DND-41 (cell line): ENCODE measurements at places on chromosomes 4 and X.

- no peak for DNase-seq
Observed at GRCh38 chrX:68808686-68809357, 20.0 kb upstream of the EFNB1 start.

- DNase-seq, result no peak
Observed at GRCh38 chrX:41177297-41177696, 92.1 kb downstream of the USP9X start.

DNA sequence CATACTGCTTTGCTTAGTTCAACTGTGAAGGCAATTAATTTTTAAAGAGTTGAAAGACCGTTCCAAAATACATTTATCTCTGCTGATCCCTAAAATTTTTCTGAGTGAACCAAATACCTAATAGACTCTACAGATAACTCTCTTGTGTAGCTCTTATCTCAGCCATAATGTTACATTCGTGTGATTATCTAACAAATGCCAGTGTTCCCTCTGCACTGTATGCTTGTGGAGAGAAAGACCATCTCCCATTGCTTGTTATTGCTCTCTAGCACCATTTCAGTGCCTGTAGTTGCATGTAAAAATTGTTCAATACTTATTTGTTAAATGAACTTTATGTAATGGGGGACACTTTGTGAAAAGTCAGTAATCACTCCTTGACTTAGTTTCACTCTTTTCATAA is 81.3 kb upstream of the ATOH1 start:
- DNase-seq, result no peak

DNA sequence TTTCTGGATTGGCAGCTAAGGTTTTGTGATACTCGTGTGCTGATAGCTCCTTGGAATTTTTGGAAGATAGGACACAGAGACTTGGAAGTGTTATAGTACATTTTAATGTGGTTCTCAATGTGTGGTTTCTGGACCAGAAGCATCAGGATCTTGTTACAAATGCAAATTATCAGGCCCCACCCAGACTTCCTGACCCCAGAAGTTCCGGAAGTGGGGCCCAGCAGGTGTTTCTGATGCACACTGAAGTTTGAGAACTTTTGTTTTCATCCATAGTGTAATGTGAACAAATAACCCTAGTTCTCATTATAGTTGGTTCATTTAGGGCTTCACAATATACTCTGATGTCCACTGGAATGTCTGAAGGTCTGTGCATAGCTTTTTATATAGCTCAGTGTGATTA is 49.6 kb downstream of the LAMP2 start:
- DNase-seq, result peak; percentile 33

GRCh38 chr4:161356351-161356750 is 807.4 kb downstream of the FSTL5 start:
- no peak for DNase-seq

DNA sequence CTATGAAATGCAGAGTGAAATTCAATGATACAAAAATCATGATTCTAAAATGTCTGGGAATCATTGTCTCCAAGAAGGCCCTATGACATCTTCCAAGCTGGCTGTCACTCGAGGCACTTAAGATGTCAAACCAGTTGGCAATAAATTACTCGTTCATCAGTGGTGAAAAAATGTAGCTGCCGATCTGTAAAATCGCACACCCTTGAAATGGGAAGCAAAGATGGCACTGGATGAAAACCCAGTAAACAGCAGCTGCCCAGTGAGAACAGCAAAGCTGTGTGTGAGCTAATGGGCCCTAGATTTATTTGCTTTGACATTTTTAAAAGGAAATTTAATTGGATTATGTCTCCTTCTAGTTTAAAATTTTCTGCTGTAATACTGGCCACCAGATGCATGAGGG is 181.9 kb upstream of the NDP start:
- no peak for DNase-seq

GRCh38 chrX:153935326-153935851 is 552 bp upstream of the NAA10 start:
- DNase-seq, result no peak

- no peak for DNase-seq
Observed at GRCh38 chr4:48786549-48786948, 6.5 kb upstream of the FRYL start.

DNA sequence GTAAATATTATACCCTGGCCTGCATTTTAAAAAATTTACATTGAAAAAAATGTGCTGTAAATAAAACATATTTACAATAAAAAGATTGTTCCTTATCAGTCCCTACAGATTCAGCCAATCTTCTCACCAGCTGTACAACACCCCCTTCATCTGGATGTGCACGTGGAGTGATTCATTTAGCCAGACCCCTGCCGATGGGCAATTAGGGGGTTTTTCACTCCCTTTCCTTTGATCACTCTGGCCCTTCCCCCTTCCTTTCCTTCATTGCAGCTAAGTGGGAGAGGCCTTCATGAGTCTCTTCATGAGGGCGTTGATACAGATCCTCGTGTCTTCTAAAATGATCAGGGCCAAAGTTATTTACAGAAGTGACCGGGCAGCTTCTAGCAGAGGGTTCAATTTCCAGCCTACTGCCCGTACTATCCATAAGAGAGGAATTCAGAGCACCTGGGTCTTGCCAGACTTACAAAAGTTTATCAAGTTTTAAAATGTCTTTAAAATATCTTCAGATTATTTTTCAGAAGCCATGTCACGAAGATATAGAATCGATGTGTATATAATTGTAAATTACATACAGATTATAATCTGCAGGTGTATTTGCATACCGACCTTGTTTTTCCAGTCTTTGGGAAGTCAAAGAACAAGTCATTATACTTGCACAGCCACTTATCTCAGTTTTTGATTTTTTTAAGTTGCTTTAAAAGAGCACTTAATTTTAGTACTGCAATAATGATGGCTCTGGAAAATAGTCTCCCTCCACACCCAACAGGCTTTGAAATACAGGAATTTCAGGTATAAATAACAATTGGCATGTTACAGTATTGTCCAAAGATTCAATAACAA is 21.4 kb upstream of the RASL11B start:
- no peak for DNase-seq

- no peak for DNase-seq
Observed at GRCh38 chrX:21955403-21956189, 15.1 kb downstream of the SMS start.
